ENCODE measurements at places on chromosomes 12 and 14.

DNA sequence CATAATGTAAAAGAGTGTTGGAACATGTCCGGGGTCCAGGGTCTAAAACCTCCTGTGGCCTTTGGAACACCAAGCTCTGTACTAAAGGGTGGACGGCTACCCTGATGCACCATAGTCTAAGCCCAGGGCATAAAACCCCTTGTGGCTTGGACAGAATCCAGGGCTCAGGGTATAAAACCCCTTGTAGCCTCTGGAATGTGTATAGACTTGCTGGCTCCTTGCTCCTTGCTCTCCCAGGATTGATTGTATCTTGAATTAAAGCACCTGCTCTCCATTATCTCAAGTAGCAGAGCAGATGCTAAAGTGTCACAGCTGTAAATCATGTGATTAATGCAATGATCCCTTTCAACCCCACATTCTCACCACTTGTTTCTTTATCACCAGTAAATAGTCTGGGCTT, 556.5 kb downstream of the LRFN5 start:
- no peak for DNase-seq

- DNase-seq, result no peak
These were observed 110.4 kb upstream of the RFLNA start for GRCh38 chr12:124184456-124184855.

GRCh38 chr12:119673634-119674033, 5.7 kb downstream of the PRKAB1 start:
- DNase-seq, result no peak

- no peak for DNase-seq
These were observed 19.4 kb downstream of the TMEM106C start for GRCh38 chr12:47982770-47983169.

DNA sequence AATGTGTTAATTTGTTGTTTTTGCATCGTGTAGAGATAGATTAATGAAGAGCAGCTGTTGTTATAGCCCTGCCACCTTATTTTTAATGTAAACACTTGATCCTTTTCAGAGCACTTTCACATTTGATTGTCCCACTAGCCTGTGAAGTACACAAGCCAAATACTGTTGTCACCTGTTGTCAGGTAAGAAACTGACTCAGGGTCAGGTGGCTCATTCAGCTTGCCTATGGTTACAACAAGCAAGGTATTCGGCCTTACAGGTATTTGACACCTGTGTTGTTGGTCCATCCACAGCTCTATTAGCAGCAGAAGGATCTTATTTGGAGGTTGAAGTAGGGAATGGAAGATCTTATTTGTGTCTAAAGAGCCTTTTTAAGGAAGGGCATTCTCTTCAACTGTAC, 108.9 kb downstream of the GPR135 start:
- no peak for DNase-seq

- DNase-seq, result no peak
These were observed 333.2 kb downstream of the NPAS3 start for GRCh38 chr14:33271891-33272290.

DNA sequence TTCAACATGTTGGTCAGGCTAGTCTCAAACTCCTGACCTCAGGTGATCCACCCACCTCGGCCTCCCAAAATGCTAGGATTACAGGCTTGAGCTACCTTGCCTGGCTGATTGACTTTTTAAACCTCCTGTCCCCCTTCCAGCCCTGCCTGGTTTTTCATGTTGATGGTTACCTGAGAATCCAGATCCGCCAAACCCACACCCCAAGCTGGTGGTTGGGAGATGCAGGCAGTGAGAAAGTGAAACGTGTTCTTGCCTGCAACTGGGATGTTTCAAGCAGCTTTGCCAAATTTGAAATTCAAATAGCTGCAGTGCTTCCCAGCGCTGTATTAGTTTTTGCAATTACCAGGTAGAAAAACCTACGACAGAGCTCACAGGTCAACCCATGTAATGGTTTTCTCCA, 238.3 kb upstream of the PWP1 start:
- DNase-seq, result no peak

DNA sequence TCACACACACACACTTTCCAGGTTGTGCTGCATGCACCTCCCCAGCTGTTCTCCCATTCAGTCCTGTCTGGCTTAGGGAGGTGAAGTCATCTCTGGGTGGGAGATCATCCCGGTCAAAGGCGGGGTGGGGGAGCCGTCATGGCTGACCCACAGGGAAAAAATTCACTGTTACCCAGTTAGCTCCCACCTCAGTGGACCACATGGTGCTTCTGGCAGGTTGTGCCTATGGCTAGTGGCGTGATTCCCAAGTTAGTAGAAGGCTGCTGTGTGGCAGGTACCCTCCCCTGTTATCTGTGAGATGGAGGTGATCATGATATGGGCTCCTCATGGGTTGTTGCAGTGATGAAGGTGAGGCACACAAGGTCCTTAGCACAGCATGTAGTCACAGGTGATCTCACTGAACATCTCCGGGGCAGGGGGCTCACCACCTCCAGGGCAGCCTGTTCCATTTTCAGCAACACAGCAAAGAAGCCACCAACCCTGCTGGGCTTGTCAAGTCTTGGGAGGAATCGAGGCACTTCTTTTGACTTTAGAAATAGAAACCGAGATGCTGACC, 154.9 kb upstream of the CCND2 start:
- no peak for DNase-seq

DNA sequence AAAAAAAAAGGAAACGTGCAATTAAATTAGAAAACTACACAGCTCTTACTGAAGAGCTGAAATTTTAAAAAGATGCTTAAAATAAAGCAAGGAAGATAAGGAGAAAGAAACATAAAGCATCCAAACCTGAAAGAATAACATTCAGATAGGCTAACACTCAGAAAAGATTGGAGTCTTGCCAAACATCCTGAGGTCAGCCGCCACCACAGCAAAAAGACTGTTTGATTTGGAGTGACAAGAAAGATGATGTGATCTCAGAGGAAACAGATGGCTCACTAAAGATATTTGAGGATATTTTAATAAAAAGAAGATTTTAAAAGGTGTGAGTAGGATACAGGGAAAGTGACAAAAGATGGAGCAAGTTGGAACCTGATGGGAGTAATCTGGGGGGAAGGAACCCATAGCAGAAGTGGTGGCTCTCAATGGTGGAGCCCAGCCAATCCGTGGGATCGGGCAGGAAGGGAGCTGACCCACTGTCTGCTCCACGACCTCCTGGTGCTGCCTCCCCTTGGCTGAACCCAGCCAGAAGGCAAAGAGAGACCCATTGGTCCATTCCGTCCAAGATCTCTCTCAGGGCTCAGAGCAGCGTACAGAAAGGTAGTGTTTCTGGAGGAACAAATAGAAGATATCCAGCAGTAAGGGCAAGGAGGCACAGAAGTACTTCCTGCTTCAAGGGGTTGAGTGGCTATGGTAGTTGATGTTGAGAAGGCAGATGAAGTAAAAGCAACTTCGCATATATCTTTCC, 469.6 kb downstream of the RGS6 start:
- DNase-seq, result peak; percentile 4

- DNase-seq, result no peak
These were observed 47.3 kb downstream of the KDM2B start for GRCh38 chr12:121533394-121534090.

DNA sequence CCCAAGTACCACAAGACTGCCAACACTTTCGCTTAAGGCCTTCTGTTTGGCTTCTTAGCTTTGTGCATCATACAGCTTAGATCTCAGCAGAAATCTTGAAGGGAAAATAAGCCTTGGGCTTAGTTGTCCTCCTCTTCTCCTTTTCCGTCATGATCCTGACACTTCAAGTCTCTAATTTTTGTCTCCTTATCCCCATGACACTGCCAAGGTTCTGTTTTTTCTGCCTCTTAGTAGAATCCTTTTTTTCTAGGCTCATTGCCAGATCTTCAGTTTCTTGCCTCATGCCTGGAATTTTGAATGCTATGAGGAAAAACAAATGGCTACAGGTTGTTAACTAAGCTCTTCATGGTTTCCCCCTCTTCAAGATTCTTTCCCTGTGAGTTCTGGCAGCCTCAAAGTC, 450.4 kb downstream of the LRFN5 start:
- no peak for DNase-seq

DNA sequence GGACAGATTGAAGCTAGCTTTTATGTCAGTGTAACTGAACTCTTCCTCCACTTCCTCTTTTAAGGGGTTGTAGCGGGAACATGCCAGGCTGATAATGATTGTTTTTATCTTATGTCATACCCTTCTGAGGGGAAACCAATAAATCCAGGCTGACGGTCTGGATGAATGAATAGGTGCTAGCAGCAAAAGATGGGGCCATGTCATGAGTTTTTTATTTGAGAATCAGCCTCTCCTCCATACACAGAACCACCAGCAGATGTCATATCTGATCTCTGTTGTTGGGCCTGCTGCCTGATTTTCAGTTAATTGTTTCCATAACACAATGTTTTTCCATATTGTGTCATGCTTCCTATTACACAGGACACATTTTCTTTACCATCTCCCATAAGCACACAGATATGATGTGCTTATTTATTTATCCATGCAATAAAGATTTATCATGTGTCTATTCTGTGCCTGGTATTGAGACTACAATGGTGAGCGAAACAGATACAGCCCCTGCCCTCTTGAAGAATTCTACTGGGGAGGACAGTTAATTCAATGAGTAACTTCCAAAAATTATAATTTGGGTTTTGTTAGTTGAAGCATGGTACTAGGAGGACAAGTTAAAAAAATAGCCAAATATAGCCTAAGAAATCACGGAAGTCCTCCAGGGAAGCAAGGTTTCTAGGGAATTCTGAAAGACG, 33.6 kb upstream of the CRY1 start:
- no peak for DNase-seq

DNA sequence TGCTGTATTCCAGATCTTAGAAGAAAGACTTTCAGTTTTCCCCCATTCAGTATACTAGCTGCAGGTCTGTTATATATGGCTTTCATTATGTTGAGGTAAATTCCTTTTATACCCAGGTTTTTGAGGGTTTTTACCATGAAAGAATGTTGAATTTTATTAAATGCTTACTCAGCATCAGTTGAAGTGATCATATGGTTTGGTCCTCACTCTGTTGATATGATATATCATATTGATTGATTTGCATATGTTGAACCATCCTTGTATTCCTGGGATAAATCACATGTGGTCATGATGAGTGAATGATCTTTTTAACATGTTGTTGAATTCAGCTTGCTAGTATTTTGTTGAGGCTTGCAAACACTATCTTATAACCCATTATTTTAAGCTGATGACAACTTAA, 96.7 kb downstream of the TRMT5 start:
- DNase-seq, result no peak

- DNase-seq, result no peak
These were observed 51.6 kb downstream of the DERA start for GRCh38 chr12:15962760-15963159.

DNA sequence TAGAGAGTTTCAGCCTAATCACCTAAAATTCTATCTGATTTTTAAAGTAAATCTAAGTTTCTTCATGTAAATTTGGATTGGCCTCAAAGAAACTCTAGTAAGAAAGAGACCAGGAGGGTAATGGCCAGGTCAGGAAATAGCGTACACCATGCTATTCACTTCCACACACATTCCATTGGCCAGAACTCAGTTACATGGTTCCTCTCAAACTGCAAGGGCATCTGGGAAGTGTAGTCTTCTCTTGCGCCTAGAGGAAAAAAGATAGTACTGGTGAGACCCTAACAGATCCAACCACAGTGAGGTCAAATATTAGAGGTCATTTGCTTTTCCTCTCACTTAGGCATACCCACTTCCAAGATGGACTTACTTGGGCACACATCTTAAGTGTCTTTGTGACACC, 39.1 kb downstream of the MBIP start:
- no peak for DNase-seq

- DNase-seq, result no peak
These were observed 284.2 kb upstream of the CAND1 start for GRCh38 chr12:66984962-66985361.

GRCh38 chr12:69936214-69936731, 111.2 kb downstream of the MYRFL start:
- no peak for DNase-seq

- DNase-seq, result no peak
These were observed 62.3 kb downstream of the LRIG3 start for GRCh38 chr12:58858030-58858429.

GRCh38 chr14:56177036-56177435, 58.8 kb downstream of the PELI2 start:
- no peak for DNase-seq

DNA sequence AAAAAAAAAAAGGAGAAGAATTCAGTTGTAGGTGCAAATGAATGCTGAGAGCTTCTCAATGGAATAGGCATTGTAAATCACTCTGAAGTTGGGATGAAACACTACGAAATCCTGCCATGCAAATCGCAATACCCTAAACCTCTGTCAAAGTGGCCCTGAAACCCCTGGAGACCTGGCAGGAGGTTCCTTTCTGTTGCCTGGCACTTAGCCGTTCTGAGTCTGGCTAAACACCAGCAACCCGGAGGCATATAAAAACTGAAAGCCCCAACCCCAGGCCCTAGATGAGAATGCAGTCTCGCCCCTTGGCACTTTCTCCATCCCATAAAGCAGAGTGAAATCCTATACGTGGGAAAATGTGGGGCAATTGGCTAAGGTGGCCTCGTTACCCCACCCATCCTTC, 151.5 kb upstream of the PARP11 start:
- no peak for DNase-seq

GRCh38 chr12:64679487-64680001, 69.2 kb downstream of the RASSF3 start:
- peak; percentile 80 for DNase-seq

Measured in HS-27A (cell line).